Ureter (tissue), 1 donor: ENCODE measurements at places on chromosomes 16 and 17. TPM values are rescaled to one million over a fixed set of nuclear protein-coding genes. Genes with fewer than 3 reads are reported as not detected.

- no peak for DNase-seq
Measured at GRCh38 chr16:10885246-10885645, 8.2 kb downstream of the CIITA start.

Gene KRTAP4-2
- total RNA-seq, result not detected

- DNase-seq, result no peak
Measured at GRCh38 chr16:84658690-84659089, 10.4 kb downstream of the KLHL36 start.

Gene CDT1
- 2.1 TPM for total RNA-seq

Gene CEP95
- total RNA-seq, result 71.6 TPM

DNA sequence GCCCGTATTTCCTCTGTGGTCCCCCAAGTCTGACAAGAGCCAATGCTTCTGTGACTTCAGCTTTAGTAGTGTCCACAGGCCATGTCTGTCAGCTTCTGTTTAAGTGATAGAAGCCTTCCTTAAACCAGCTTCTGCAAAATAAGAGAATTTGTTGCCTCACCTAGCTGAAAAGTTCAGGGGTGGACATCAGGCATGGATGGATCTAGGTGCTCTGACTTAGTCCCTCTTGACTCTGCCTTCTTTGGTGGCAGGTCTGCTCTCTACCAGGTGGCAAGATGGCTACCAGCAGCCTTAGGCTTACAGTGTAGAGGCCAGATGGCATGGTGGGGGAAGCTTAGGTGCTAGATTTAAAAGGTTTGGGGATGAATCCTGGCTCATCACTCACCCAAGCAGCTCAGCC is 33.7 kb downstream of the KATNIP start:
- no peak for DNase-seq

DNA sequence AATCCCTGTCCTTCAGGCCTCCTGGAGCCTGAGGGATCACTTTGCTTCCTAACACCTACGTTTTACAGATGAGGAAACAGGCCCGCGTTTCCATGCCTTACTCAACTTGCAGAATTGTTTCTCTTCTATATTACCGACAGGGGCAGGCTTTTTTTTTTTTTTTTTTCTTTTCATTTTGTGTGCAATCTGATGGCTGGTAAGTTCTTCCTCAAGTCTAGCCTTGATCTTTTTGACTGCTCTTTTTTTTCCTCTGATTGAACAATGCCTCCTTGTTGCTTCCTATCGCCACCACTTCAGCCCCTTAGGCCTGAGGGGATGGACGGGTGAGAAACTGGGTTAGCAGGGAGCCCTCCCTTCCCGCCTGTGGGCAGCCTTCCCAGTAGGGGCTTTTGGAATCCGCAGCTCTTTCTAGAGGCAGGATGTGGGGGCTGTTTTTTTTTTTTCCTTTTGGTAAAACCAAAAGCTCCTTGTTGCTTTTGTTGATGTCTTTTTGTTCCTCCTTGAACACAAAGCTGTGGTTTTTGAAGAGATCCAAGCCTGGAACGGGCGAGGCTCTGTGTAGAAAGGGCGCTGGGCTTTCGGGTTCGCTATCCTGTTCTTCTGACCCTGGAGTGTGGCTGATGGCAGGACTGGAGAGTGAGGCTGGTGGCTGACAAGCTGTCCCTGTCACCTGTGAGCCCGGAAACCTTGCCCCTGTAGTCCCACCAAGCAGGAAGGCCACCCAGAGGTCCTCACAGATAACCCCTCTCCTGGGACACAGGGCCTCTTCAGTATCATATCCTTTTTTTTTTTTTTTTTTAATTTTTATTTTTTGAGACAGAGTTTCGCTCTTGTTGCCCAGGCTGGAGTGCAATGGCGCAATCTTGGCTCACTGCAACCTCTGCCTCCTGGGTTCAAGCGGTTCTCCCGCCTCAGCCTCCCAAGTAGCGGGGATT is 14.0 kb downstream of the LASP1 start:
- DNase-seq, result no peak
